Activated CD4-positive, alpha-beta T cell treated with anti-CD3 and anti-CD28 coated beads, Interleukin-2, amount 10 ng/mL, durations not matched to agents 24 days and 14 days (primary cell): ENCODE measurements at places on chromosomes 2 and 18. TPM values are rescaled to one million over a fixed set of nuclear protein-coding genes. Genes with fewer than 3 reads are reported as not detected.

DNA sequence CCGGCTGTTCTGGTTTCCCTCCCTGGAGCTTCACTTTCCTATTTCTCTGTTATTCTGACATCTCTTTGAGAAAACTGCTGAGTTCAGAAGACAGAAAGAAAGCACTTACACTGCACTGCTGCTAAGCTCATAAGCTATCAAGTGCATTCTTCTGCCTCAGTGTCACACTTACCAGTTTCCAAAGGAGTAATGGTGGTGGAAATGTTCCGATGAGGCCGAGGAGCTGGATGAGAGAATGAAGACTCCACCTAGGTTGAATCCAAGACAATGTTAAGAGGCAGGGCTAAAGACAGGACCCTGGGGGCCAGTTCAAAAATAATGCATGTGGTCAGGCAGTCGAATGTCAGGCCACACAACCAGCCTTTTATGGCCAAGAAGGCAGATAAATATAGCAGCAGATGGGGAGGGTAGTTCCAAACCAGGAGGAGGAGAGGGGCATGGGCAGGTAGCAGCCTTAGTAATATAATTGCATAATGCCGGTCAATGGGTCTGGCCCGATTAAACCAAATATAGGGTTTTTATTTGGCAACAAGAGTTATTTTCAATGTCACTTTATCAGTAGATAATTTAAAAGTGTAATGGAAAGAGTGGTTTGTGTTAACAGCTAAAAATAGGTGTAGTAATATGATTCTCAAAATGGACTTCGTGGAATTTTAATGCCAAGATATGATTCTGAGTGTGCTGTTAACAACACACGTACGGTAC is at the start of gene MYOM1:
MYOM1 (minus strand) TSS at position 338 of the 705 bp plus-strand sequence. CDS start 4,745 bp downstream, outside the sequence.
- H3K4me3 ChIP-seq, result no peak within 1 kb of the TSS
- H3K36me3 ChIP-seq, result no peaks in the 10 kb centered on the region
- peaks cover 2% of the 10 kb centered on the region for H3K4me1 ChIP-seq

- no peak overlapping the region for H3K27ac ChIP-seq
- DNase-seq, result no peak
- no peak overlapping the region for H3K4me3 ChIP-seq
- no peaks in the 10 kb centered on the region for H3K27me3 ChIP-seq
- no peaks in the 10 kb centered on the region for H3K4me1 ChIP-seq
Measured at GRCh38 chr2:49236316-49236715, 82.0 kb upstream of the FSHR start.

GRCh38 chr2:196640031-196640548 is 575 bp downstream of the CCDC150 start:
- H3K27ac ChIP-seq, result peak overlapping the region; percentile 85
- H3K27me3 ChIP-seq, result peaks cover 12% of the 10 kb centered on the region
- no peaks in the 10 kb centered on the region for H3K36me3 ChIP-seq
- peak overlapping the region; percentile 96 for H3K4me3 ChIP-seq
- no peak for DNase-seq
- peaks cover 21% of the 10 kb centered on the region for H3K4me1 ChIP-seq

DNA sequence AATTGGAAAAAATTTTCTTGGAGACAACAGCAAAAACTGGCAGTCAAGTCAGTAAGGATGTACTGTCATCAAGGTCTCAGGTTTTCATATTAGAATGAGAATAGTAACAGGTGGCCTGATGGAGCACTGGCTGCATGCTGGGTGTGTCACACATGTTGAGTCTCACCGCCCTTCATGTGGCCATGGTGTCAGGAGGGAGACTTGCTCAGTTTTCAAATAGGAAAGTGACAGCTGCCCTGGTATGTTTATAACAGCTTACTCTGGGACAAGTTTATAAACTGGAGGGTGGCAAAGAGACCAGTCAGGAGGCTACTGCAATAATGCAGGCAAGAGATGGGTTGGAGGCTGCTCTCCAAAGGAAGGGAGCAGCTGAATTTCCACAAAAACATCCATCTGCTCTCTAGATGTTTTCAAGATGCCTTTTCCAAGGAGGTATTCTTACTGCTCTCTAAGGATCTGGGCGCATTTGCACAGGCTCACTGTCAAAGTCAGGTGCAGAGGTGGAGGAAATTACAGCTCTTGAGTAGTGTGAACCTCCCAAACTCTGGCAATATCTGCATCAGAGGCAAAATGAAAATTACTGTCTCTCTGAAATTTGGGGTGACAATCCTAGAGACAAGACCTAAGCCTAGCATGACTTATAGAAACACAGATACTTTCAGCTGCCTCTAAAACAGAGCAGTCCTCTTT is 321.9 kb upstream of the RAB12 start:
- H3K27ac ChIP-seq, result no peak overlapping the region
- H3K36me3 ChIP-seq, result no peaks in the 10 kb centered on the region
- H3K4me3 ChIP-seq, result no peak overlapping the region
- DNase-seq, result no peak
- H3K27me3 ChIP-seq, result no peaks in the 10 kb centered on the region

HADHB gene
- 81.2 and 86.6 TPM in 2 replicates for total RNA-seq

CRYBA2 gene
- not detected in 2 replicates for total RNA-seq

- H3K27me3 ChIP-seq, result peaks cover 47% of the 10 kb centered on the region
- H3K27ac ChIP-seq, result no peak overlapping the region
- no peak for DNase-seq
Measured at GRCh38 chr2:9210030-9210429, 3.4 kb downstream of the ASAP2 start.

DYNAP gene
- total RNA-seq, result not detected in 2 replicates

GRCh38 chr2:3160751-3161330 is 216.8 kb downstream of the EIPR1 start:
- peaks cover 26% of the 10 kb centered on the region for H3K36me3 ChIP-seq
- no peaks in the 10 kb centered on the region for H3K27me3 ChIP-seq
- H3K27ac ChIP-seq, result no peak overlapping the region
- H3K4me3 ChIP-seq, result no peak overlapping the region
- no peaks in the 10 kb centered on the region for H3K4me1 ChIP-seq
- no peak for DNase-seq

GRCh38 chr2:241603686-241604085 is 33.3 kb downstream of the THAP4 start:
- no peak overlapping the region for H3K27ac ChIP-seq
- H3K36me3 ChIP-seq, result peaks cover 39% of the 10 kb centered on the region
- H3K27me3 ChIP-seq, result no peaks in the 10 kb centered on the region
- DNase-seq, result no peak
- peaks cover 3% of the 10 kb centered on the region for H3K4me1 ChIP-seq

DNA sequence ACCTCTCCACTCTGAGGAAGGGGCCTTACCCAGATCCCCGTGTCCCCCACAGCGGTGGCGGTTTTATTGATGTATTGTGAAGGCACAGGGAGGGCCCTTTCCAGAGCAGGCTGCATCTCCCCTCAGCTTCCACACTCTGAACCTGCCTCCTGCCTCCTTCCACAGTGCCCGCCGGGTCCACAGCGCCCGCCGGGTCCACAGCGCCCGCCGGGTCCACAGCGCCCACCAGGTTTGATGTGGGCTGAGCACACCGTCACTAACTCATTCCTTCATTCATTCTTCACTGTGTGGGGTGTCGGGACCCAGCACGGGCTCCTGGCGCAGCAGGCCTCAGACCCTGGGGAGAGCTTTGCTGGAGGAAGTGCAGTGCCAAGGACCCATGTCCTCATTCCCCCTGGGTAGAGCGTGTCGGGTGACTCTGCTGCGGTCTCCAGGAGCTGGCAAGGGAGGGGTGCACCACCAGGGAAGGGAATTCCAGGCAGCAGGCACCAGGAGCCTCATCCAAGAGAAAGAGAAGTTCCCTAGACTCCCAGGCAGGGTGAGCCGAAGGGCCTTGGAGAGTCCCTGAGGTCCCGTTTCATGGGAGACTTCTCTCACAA is 57.1 kb downstream of the HPCAL1 start:
- no peak overlapping the region for H3K4me3 ChIP-seq
- no peaks in the 10 kb centered on the region for H3K27me3 ChIP-seq
- no peak for DNase-seq

GRCh38 chr18:44325903-44326635 is 354.6 kb upstream of the SETBP1 start:
- no peak overlapping the region for H3K4me3 ChIP-seq
- no peaks in the 10 kb centered on the region for H3K36me3 ChIP-seq
- no peaks in the 10 kb centered on the region for H3K4me1 ChIP-seq
- peak; percentile 61 for DNase-seq
- H3K27me3 ChIP-seq, result no peaks in the 10 kb centered on the region

DNA sequence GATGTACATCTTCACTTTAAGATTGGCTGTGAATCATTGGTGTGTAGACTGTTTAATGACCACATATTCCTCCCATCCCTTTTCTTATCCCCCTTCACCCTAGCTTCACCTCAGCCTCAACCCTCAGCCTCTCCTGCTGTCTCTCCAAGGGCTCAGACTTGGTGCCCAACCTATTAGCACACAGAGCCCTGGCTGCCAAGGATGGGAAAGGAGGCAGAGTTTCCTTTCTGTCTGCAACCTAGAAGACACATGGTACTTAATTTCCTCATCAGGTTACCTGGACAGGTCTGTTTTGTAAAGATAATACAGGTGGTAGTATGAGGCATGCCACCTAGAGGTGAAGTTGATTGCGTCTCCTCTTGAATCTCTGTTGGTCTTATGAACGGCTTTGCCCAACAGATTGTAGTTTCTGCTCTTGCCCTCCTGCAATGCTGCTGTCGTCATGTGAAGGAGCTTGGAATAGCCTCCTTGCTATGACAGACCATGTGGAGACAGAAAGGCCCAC is 44.5 kb upstream of the RMND5A start:
- H3K36me3 ChIP-seq, result no peaks in the 10 kb centered on the region
- no peaks in the 10 kb centered on the region for H3K4me1 ChIP-seq

- H3K36me3 ChIP-seq, result peaks cover 17% of the 10 kb centered on the region
- no peak overlapping the region for H3K4me3 ChIP-seq
- no peak for DNase-seq
- no peaks in the 10 kb centered on the region for H3K27me3 ChIP-seq
Measured at GRCh38 chr2:190197143-190197720, 122.4 kb downstream of the HIBCH start.

- no peak for DNase-seq
- H3K36me3 ChIP-seq, result no peaks in the 10 kb centered on the region
- H3K27ac ChIP-seq, result no peak overlapping the region
- H3K4me1 ChIP-seq, result no peaks in the 10 kb centered on the region
Measured at GRCh38 chr2:873027-873426, 77.6 kb upstream of the SNTG2 start.

DNA sequence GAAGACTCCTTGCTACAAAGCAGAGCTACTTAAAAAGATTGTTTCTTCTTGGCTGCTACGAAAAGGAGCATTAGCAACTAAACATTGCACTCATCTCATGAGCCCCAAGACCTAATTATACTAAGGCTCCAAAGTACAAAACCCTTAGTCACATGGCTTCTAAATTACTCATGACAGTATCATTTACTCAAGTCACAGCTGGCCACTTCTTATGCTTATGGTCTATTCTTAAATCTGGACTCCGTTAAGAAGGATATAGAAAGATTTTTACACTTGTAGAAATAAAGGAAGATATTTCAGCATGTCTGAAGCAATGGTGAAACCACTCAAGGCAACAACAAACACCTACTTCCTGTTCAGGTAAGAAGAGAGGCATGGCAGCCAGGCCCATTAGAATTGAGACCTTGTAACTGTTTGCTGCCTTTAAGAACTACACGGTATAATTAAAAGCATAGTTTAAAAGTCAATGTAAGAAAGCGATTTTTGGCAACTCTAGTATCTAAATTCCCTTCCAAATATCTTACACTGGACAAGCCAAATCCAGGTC is 12.7 kb downstream of the ANKRD44 start:
- peaks cover 54% of the 10 kb centered on the region for H3K36me3 ChIP-seq
- peak overlapping the region; percentile 90 for H3K27ac ChIP-seq
- peak; percentile 68 for DNase-seq
- peak overlapping the region; percentile 67 for H3K4me3 ChIP-seq

PRKAG3 gene
- not detected in 2 replicates for total RNA-seq

DNA sequence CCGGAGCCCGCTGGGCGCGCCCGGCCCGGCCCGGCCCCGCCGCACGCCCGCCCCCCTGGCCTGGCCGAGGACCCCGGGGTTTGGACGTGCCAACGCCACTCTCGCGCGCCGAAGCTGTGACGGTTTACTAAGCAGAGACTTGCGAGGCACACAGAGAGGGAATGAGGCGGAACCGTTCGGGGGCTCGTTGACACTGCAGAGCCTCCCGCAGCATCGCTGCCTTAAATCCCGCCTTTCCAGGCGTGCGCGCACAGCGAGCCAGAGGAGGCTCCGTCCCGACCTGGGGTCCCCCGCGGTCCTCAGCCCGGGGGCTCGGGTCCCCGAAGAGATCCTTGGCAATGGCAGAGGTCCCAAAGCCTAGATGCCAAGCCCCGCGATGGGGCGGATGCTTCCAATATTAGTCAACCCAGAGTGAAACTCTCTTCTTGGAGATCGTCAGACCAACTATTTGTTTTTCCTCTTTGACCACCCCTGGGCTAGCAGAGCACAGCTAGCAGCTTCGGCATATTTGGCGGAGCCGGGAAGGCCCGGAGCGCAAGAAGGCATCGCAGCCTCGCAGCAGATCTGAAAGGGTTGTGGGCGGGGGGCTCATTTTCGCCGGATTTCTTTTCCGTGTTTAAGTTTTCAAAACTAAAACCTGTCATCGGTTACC is at the start of gene ZNF385B:
ZNF385B (minus strand) TSS at position 197 of the 652 bp plus-strand sequence.
- peak within 1 kb of the TSS; percentile 55 for H3K4me3 ChIP-seq
- H3K27me3 ChIP-seq, result peaks cover 69% of the 10 kb centered on the region
- no peaks in the 10 kb centered on the region for H3K36me3 ChIP-seq
- no peak for DNase-seq
- peaks cover 11% of the 10 kb centered on the region for H3K4me1 ChIP-seq
- no peak within 1 kb of the TSS for H3K27ac ChIP-seq
